IMR-90 (cell line): ENCODE measurements at places on chromosomes 16 and 17. TPM values are rescaled to one million over a fixed set of nuclear protein-coding genes. Genes with fewer than 3 reads are reported as not detected.

GRCh38 chr17:79754370-79754769 is 23.6 kb upstream of the CBX2 start:
- DNase-seq = no peak

- DNase-seq = no peak
Measured at GRCh38 chr17:39667262-39667944, 850 bp upstream of the PNMT start.

Gene LYRM1
- polyA plus RNA-seq = 15.8 and 19.0 TPM in 2 replicates

- no peak for DNase-seq
Measured at GRCh38 chr16:55913716-55914115, 38.5 kb upstream of the CES5A start.

- peak; percentile 23 for DNase-seq
Measured at GRCh38 chr17:78658281-78658785, 81.1 kb upstream of the DNAH17 start.

GRCh38 chr17:53588317-53588716 is 234.4 kb upstream of the KIF2B start:
- DNase-seq = no peak

- no peak for DNase-seq
Measured at GRCh38 chr17:7523033-7523432, 25.8 kb upstream of the TNFSF12 start.

Gene MMP25
- polyA plus RNA-seq = 0.07 TPM in 2 replicates

GRCh38 chr16:35523991-35524390 is 2064.6 kb downstream of the TP53TG3F start:
- DNase-seq = no peak

Gene HIRIP3
- polyA plus RNA-seq = 10.5 and 13.7 TPM in 2 replicates

DNA sequence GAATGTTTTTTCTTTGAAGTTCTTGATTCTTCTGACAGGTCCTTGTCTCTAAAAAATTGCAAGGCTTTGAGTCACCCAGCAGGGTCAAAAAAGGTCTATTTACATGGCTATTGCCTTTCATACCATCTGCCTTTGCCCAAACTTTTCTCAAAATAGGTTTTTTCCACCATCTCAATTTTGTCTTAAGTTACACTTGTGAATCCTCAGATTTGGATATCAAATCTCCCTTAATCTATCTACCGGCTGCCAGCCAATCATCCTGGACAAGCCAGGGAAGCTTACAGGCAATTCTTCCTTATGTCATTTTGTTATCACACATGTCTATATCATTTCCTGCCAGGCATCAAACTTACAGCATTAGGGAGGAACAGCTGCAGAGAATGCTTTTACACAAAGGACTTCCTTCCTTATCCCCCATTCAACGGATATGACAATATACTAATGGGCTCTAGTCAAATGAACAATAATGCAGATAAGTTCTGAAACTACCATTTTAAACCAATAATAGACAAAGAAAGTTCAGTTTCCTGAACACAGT is 104.1 kb upstream of the CORO6 start:
- peak; percentile 39 for DNase-seq

Gene SLFN11
- polyA plus RNA-seq = 25.4 and 29.9 TPM in 2 replicates

Gene FAM117A
- 3.4 and 4.5 TPM in 2 replicates for polyA plus RNA-seq

Gene OTOP3
- polyA plus RNA-seq = not detected in 2 replicates

Gene GGA2
- polyA plus RNA-seq = 24.6 and 30.1 TPM in 2 replicates

DNA sequence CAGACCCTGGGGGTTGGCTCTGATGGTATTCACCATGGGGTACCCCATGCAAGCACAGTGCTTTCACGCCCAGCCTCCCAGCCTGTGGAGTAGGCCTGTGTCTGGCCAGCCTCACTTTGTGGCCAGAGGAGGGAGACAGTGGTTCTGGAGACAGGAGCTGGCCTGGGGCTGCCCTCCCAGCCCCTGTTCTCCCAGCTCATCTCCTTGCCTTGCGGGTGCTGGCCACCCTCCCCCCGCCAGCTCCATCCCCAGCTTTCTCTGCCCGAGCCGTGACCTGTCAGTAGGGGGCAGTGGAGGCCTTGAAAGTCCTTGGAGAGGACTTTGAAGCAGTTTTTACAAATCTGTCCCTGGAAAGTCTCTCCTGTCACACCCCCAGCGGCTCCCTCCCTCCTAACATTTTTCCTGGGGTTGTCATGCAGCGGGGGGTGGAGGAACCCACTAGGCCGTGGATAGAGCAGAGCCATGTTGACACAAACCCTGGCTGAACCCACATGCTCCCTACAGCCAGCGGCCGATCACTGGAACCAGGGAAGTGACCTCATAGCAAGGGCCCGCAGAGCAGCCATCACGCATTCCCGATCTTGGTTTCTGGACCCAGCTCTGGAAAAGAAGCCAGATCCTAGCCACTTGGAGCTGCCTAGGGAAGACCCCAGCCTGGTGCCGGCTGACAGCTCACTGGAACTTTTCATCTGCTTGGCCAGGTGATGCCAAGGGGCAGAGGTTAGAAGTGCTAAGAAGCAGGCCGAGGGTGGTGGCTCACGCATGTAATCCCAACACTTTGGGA is 289.4 kb downstream of the SEC14L1 start:
- DNase-seq = peak; percentile 99

- DNase-seq = peak; percentile 89
Measured at GRCh38 chr16:75304521-75305363, 53.3 kb upstream of the BCAR1 start.

Gene KRTAP9-8
- not detected in 2 replicates for polyA plus RNA-seq

- DNase-seq = no peak
Measured at GRCh38 chr17:75403131-75403530, 2.3 kb downstream of the GRB2 start.

DNA sequence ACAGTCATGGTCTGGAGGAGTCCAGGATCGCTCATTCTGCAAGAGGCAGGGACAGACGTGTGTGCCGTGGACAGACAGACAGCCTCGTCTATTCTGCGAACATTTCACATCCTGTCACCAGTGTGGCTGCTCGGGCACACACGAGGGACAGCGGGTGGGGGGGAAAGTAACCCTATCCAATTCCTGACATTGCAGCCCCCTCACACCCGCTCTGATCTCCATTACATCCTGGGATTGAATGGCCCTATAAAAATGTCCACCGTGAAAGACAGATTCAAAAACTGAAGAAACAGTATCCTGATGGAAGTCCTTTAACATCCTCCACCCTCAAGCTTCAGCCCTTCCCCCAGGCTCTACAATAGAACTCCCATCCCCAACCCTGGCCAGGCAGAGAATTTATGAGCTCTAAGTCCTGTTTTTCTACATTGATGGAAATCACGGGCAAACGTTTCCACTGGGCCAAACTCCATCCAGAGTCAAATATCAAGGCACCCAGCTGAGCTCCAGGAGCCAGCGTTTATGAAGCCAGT is 39.4 kb downstream of the HS3ST3A1 start:
- DNase-seq = peak; percentile 97

Gene SHISA9
- polyA plus RNA-seq = not detected in 2 replicates

Gene MRTFB
- polyA plus RNA-seq = 4.4 and 5.6 TPM in 2 replicates

Gene ARHGDIG
- polyA plus RNA-seq = 0.16 and 0.24 TPM in 2 replicates

DNA sequence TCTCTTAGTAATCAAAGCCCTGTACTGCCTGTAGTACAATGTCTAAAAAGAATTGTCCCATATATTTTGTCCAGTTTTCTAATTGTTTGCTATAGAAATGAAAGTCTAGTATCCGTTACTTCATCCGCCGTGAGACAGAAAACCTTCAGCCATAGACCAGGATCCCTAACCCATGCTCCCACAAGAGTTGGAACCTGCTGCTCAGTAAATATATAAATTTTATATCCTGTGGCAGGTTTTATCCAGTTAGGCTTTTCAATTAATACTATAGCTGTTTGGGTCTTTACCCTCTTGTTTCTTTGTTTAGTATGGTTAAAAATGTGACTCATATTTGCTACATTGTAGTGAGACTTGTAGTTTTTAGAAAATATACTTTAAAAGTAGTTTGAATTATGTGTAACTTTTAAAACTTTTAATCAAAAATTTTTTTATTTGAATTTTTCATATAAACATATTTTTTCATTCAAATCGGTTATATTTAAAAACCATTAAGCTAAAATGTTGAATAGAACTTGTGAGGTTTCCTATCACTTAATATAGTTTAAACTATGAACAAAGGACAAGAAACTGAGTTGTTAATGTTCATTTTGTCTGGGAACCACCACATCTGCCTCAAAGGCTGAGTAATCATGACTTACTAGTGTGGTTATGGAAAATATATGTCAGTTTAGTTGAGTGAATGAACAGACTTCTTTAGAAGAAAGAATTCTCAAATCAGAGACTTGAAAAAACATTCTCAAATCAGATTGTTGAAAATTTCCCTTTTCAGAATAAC is 54.8 kb downstream of the VMP1 start:
- DNase-seq = peak; percentile 89

GRCh38 chr17:77331301-77331864 is 190.6 kb downstream of the SEC14L1 start:
- peak; percentile 87 for DNase-seq

- DNase-seq = peak; percentile 45
Measured at GRCh38 chr16:87047221-87048037, 269.8 kb downstream of the C16orf95 start.

GRCh38 chr16:64236316-64236715 is 885.5 kb downstream of the CDH11 start:
- DNase-seq = peak; percentile 10

- no peak for DNase-seq
Measured at GRCh38 chr16:78816499-78817195, 717.2 kb downstream of the WWOX start.

GRCh38 chr16:86090461-86091170 is 191.7 kb downstream of the IRF8 start:
- DNase-seq = no peak

DNA sequence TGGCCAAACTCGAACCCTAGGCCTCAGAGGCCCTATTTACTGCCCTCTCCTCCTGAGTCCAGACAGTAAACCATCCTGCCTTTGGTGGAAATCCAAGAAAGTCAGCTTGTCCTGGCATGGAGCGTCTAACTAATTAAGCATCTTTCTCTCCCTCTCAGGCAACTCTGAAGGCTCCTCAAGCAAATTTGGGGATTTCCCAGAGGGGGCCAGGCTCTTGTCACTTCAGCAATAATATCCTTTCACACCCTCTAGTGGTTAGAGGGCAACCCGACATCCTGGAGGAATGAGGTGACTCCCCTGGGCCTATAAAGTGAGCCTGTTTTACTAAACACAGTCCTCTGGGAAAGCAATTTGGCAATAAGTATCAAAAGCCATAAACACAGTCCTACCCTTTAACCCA is 60.4 kb downstream of the NOG start:
- DNase-seq = peak; percentile 52

Gene TRIM37
- 9.4 and 12.1 TPM in 2 replicates for polyA plus RNA-seq

Gene RNF112
- 5.5 and 5.7 TPM in 2 replicates for polyA plus RNA-seq

DNA sequence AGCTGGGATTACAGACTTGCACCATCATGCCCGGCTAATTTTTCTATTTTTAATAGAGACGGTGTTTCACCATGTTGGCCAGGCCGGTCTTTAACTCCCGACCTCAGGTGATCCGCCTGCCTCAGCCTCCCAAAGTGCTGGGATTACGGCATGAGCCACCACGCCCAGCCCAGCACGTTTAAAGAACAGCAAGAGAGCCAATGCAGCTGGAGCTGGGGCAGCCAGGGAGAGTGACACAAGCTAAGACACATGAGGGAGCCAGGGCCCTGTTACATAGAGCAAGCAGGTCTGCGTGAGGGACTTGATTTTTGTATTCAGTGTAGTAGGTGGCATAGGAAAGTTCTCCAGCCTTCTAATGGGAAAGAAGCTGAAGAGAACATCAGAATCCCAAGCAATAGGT is 21.7 kb upstream of the GOSR2 start:
- DNase-seq = no peak

- no peak for DNase-seq
Measured at GRCh38 chr17:9185142-9185541, 163.8 kb downstream of the NTN1 start.

DNA sequence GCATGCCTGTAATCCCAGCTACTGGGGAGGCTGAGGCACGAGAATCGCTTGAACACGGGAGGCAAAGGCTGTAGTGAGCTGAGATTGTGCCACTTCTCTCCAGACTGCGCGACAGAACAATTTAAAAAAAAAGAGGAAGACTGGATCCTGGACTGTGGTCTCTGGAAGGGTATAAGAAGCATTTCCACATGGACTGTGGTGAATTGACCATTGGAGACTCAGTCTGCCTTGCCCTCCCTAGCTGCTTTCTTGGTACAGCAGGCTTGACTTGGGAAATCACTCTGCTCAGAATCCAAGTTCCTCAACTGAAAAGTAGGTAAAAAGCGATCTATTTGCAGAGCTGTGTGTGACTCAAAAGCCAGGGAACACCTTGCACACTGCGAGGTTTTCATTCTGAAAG is 1.0 kb upstream of the MGRN1 start:
- no peak for DNase-seq
